Stimulated activated CD4-positive, alpha-beta T cell treated with anti-CD3 and anti-CD28 coated beads, Interleukin-1b, Interleukin-23, amount 100 ng/mL, for 24 hours (primary cell): ENCODE measurements at places on chromosomes 11 and 22.

GRCh38 chr22:33056690-33057089 lies 1.5 kb downstream of the SYN3 start:
- no peak for DNase-seq

- DNase-seq = no peak
These were observed 168.8 kb downstream of the BRD1 start for GRCh38 chr22:49658902-49659280.

GRCh38 chr11:85886089-85887056 lies 31.2 kb downstream of the CCDC83 start:
- DNase-seq = no peak

GRCh38 chr11:125388611-125389010 lies 107.5 kb downstream of the FEZ1 start:
- no peak for DNase-seq

DNA sequence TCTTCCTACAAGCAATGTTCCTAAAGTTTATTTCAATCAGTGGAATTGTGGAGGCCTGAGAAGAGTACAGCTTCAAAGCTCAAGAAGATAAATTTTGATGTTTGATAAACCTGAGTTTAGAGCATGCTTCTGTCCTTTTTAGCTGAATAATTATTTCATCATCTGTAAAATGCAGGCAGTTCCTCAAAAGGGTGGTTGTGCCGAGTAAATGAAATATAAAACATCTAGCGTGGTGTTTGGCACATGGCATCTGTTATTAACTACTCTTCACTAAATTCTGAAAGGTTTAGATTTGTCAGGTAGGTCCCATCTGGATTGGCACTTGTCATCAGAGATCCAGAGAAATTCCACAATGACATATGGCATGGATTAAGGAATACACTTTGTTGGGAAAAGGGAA lies 155.1 kb downstream of the DDX10 start:
- DNase-seq = no peak
